ENCODE measurements at places on chromosomes 4 and X.
A peak's percentile ranks its signal among the peaks of the same experiment; 100 is the strongest.

GRCh38 chr4:13344216-13344615 is 139.9 kb downstream of the RAB28 start:
- DNase-seq, result peak; percentile 16

DNA sequence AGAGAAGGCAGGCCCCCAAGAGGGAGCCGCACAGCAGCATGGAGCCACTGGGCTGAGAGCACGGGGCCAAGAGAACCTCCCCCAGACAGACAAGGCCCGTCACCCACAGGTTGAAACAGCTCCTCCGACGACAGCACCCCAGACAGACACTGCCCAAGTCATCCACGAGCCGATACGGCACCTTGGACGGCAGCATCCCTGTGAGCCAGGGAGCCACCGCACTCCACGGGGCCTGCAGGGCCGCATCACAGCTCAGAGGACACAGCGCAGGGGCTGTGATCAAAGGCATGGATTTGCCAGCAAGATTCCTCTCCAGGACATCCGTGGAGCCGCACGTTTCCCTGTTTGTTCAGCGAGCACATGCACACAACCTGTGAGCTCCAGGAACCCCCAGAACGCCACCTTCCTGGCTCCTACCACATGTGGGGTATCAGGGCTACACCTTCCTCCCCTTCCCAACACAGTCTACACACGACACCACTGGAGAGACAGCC is 3.9 kb downstream of the CTBP1 start:
- peak; percentile 2 for DNase-seq

GRCh38 chr4:137378393-137378792 is 153.9 kb downstream of the PCDH18 start:
- no peak for DNase-seq

GRCh38 chr4:181508601-181509000 is 734.6 kb upstream of the TENM3 start:
- DNase-seq, result no peak

DNA sequence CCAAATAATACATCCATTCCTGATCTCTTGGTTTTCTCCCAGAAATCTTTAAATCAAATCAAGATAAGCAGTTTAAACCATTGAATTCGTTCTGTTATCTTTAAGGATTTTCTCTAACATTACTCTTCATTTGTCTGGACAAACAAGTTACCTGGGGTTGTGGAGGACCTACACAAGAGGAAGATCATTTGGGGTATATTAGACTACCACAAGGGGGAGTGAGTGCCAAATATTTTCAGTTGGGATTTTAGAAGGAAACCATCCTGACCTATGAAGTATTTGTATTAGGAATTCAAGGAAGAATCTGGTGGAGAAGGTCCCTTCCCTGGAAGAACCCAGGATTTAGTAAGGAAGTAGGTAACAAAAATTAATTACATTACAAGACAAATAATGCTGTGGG is 12.0 kb upstream of the DCHS2 start:
- DNase-seq, result no peak

DNA sequence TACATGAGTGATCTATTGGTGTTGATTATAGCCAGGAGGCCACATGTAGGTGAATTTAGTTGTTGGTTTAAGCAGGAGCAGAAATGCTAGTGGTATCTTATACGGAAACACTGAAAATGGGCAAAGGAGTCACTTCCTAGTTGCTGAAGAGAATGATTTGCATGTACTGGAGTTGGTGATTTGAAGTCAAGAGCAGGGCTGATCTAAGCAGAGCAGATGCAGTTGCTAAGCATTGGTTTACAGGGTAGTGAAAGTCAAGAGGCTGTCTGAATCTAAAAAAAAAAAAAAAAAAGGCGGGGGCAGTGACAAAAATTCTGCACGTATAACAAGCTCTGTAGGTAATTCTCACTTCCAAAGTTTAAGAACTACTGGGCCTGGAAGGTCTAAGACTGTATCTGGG is 90.4 kb upstream of the HPRT1 start:
- DNase-seq, result no peak

Measured in AG20443 (cell line).